ENCODE measurements at places on chromosomes 12 and 14. TPM values are rescaled to one million over a fixed set of nuclear protein-coding genes. Genes with fewer than 3 reads are reported as not detected.
A peak's percentile ranks its signal among the peaks of the same experiment; 100 is the strongest.

MANSC4 gene
- total RNA-seq: 0.65 TPM

C14orf180 gene
- not detected for total RNA-seq

SERPINA10 gene
- not detected for total RNA-seq

MYF5 gene
- not detected for total RNA-seq

ALX1 gene
- 3.4 TPM for total RNA-seq

HOXC11 gene
- total RNA-seq: not detected

TAS2R20 gene
- total RNA-seq: 2.2 TPM

PTHLH gene
- 1.1 TPM for total RNA-seq

GRCh38 chr14:76152333-76152681, 585 bp downstream of the GPATCH2L start:
- peak; percentile 86 for DNase-seq

- no peak for DNase-seq
These were observed 30.4 kb upstream of the CHGA start for GRCh38 chr14:92892589-92892988.

- DNase-seq: no peak
These were observed 33.4 kb upstream of the VSX2 start for GRCh38 chr14:74205882-74206281.

- no peak for DNase-seq
These were observed 18.8 kb downstream of the BEGAIN start for GRCh38 chr14:100568164-100568997.

DNA sequence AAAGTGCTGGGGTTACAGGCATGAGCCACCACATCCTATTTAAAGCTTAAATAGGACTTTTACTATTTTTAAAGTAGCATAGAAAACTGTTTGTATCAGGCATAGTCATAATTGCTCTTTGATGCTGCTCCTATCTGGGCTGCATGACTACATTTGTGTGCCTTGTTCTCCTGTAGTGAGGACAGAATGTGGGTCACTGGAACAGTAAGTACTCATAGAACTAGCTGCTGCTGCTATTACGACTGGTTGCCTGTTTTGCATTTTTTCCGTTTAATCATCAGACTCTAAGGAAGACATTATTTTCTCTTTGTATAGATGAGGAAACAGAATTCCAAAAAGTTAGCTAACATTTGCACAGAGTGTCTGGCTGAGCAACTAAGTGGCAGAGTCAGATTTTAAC, 42.8 kb downstream of the ZC3H14 start:
- DNase-seq: no peak

DNA sequence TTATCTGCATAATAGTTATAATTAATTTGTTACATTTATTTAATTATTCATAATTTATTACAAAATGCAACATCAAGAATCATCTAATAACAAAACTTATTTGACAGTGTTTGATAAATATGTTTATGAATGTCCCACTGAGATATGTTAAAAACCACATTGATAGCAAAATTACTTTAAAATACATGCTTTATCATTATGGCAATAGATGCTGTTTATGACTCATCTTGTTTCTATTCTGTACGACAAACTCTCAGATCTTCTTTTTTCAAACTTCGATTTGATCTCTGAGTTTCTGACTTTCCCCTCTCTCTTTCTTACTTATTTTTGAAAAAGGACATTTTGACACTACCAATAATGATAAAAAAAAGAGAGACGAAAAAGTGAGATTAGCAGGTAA, 56.8 kb upstream of the LRRK2 start:
- DNase-seq: no peak

DNA sequence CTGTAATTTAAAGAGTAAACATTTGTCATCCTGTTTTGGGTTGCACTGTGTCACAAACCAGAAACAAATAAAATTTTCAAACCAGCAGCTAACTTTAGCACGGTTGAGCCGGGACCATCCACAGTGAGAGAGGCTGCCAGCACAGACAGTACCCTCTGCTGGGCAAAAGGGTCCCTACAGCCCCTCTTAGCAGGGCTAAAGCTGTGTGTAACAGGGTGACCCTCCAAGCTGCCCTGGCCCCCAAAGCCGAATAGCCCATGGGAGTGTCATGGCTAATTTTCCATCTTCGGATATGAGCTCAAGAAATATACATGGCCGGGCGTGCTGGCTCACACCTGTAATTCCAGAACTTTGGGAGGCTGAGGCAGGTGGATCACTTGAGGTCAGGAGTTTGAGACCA, 157.1 kb upstream of the GRIN2B start:
- DNase-seq: no peak

GRCh38 chr12:75834591-75834990, 197.0 kb downstream of the PHLDA1 start:
- DNase-seq: peak; percentile 41

DNA sequence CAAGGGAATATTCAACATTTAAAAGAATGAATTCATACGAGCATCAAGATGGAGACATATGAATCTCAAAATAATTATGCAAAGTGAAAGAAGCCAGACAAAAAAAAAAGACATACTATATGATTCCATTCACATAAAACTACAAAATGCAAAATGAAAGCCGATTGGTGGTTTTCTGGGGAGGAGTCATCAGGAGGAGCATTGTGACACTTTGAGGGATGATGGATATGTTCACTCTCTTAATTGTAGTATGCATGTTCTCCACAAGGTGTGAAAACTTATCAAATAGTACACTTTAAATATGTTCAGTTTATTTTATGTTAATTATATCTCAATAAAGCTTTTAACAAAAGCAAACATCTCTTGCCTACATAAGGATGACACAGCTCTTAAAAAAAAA, 13.5 kb downstream of the OLR1 start:
- no peak for DNase-seq

DNA sequence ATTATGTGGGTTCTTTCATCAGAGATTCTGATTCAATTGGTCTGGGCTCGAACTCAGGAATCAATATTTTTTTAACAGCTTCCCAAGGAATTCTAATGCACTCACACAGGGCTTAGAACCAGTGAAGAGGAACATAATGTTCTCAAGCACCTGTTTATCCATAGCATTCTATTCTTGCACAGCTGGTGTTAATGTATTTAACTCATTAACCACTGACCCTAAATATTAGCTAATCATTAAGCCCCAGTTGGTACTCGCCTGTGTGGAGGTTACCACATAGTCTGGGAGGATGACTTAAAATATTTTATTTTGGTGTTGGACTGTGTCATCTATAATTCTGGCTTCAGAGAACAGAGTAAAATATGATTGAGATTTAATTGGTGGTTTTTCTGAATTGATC, 45.3 kb downstream of the LRP6 start:
- no peak for DNase-seq

- no peak for DNase-seq
These were observed 435 bp downstream of the FOXM1 start for GRCh38 chr12:2876431-2877046.

DNA sequence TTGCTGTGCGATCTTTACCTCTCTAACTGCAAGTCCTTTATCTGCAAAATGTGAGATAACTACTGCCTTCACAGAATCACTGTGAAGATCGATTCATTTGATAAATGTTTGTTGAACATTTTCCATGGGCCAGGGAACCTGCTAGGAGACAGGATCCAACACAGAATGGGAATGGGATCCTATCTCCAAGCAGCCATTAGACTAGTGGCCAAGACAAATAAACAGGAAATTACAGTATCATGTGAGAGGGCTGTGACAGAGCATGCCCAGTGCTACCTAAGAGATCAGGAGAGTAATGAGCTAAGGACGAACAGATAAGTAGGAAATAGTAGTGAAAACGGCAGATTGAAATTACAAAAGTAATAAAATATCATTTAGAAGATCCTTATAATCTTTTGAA, 105.7 kb downstream of the GRIN2B start:
- no peak for DNase-seq

GRCh38 chr14:87094913-87095312, 898.1 kb downstream of the GALC start:
- no peak for DNase-seq

DNA sequence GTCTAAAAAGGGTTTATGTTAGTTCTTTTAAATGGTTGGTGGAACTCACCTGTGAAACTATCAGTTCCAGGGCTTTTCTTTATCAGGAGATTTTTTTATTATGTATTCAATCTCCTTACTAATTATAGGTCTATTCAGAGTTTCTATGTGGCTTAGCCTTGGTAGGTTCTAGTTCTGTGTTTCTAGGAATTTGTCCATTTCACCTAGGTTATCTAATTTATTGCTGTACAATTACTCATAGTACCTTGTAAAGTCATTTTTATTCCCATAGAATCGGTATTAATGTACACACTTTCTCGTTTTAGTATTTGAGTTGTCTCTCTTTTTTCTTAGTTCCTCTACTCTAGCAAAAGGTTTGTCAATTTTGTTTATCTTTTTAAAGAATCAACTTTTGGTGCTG, 59.0 kb downstream of the BORCS5 start:
- DNase-seq: no peak

DNA sequence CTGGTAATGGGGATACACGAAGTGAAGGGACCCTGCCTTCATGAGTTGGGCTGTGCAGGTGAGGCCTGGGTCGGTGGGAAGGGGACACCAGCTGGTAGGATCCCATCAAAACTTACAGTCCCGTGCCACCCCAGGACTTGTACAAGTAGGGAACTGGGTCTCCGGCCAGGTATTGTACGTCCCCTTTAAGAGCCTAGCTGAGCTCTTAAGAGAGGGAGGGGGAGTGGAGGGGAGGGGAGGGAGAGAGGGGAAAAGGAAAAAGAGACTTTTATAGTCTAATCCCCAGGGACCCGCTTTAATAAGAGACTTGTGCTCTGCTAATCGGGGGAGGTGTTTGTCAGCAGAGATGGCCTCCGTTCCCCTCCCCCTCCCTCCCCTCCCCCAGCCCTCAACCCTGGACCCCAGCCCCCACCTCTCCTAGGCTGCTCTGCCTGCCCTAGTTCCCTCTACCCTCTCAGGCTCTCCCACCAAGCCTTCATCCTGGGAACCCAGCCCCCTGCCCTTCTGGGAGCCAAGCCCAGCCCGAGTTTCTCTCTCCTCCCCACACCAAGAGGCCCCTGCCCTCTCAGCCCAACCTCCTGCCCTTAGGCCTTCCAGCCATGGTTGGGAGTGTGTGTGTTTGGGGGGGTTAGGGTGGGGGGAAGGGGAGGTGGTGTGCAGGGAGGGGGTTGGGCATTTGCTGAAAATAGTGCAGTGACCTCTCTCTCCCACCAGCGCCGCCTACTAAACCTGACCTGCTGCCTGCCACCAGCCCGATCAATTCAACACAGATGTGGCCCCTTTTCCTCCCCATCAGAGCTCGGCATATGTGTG, 2.6 kb downstream of the GDF11 start:
- DNase-seq: no peak

GRCh38 chr14:19902409-19902808, 18.0 kb upstream of the OR4K5 start:
- no peak for DNase-seq

- no peak for DNase-seq
These were observed 50.2 kb upstream of the NCOR2 start for GRCh38 chr12:124617615-124618014.

- DNase-seq: no peak
These were observed 3.8 kb downstream of the SERPINA3 start for GRCh38 chr14:94615823-94616570.

GRCh38 chr14:82710267-82710841, 1176.7 kb upstream of the SEL1L start:
- peak; percentile 45 for DNase-seq

GRCh38 chr12:125254856-125255255, 189.6 kb downstream of the AACS start:
- DNase-seq: no peak

GRCh38 chr12:76206039-76206676, 121.7 kb upstream of the NAP1L1 start:
- DNase-seq: no peak

GRCh38 chr12:52004042-52004648, 2.6 kb upstream of the TAMALIN start:
- DNase-seq: peak; percentile 60

DNA sequence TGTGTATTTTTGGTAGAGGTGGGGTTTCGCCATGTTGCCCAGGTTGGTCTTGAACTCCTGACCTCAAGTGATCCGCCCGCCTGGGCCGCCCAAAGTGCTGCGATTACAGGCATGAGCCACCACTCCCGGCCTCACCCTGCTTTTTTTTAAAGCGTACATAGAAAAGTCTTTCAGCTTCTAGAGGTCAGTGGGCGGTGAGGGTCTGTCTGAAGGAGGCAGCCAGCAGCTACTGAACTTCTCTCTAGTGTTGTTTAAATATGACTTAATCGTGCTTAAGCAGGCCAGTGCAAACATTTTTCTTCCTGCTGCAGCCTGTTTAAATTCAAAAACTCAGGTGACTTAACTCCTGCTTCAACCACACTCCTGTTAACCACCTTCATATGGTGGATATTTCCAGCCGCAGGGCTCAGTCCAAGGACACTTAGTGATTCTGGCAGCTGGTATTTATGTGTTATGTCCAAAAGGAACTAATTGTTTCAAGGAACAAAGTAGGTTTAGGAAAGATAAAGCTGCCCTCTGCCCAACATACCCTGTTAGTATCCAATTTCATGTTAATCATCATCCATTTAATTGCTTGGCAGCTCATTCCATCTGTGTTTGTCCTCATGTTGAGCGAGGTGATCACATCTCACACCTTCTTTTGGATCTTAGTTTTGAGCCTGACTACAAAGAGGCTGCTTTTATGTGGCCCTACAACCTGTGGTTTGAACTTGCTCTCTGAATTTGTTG, 2.0 kb downstream of the PRKAB1 start:
- peak; percentile 63 for DNase-seq

- no peak for DNase-seq
These were observed 137.0 kb downstream of the ZFP36L1 start for GRCh38 chr14:68655911-68656316.
